ENCODE measurements at places on chromosomes 2 and 18.
A peak's percentile ranks its signal among the peaks of the same experiment; 100 is the strongest.

GRCh38 chr2:19623488-19623887 is 265.1 kb upstream of the OSR1 start:
- DNase-seq: no peak

GRCh38 chr18:59382383-59382782 is 23.3 kb upstream of the LMAN1 start:
- no peak for DNase-seq

DNA sequence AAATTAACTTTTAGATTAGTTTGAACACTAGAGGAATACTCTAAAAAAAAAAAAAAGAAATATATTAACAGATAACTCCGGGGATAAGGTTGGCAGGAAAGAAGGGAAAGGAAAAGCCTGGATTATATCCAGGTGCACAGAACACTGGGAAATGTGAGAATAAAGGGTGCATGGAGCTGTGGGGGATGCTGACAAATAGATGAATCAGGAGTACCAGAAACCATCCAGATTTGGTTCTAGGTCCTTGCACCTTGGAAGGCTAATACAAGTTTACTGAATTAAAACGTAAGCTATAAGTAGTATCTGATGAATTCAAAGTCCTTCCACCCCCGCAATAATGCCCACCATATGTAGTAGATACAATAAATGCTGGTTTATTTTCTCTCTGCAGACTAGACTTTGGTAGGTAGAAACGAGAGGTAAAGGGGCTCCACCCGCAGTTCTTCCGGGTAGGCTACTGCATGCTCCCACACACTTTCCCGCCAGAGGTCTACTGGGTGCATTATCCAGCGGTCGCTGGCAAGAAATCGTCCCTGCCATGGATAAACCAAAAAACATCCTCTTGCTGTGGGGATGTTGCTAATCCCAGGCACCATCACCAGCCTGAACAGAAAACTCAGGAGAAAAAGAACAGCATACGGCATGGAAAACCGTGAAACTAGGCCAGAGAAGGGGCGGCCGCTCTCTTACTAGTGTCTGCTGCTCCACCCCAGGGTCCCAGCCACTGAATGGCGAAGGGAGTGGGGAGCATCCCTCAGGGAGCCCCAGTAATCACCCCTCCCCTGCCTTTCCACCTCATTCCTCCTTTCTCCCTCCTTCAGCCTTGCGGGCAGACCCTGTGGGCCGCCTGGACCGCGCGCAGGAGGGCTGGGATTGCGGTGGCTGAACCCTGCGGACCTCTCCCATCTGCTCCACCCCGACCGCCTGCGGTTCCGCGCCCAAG is 1.5 kb downstream of the CNRIP1 start:
- peak; percentile 45 for DNase-seq

DNA sequence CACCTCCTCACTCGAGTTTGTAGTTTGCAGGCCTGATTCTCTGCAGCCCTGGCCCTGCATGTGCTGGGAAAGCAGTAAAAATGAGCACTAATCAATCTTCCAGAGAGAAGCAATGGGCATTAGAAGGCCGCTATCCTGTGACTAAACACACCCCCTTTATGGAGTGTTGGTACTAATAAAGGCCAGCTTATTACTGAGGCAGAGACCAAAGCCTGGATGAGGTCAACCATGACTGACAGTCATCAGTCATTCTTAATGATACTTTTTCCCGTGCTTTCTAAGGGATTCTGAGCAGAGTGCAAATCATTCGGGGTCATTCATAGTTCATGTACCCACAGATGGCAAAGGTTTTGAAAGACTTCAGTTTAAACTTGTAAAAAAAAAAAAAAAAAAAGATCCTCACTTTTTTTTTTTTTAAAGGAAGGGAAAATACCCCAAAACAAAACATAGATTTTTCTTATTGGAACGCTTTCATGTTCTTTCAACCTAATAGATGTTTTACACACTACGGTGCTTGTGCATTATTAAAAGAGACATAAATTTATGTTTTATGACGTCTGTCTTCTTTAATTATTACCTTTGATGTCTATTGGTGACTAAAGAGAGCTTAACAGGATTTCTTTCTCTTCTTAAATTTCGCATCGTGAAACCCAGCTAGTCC is 13.2 kb downstream of the TSHZ1 start:
- no peak for DNase-seq

DNA sequence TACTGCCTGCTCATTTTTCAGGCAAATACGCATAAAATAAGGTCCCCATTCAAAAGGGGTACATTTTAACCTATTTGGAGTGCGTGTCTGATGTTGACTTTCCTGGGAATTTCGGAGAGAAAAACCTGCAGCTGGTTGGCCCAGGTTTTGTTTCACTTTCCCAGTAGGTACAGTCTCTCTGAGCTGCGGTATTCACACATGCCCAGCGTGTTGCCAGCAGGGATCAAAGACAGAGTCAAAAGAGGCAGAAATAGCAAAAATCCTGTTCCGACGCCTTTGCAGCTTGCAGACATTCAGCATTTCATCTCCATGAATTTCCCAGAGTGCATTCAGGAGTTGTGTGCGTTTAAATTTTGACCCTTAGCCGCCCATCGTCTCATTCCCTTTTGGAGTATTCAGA is 855.4 kb upstream of the CELF4 start:
- DNase-seq: no peak

DNA sequence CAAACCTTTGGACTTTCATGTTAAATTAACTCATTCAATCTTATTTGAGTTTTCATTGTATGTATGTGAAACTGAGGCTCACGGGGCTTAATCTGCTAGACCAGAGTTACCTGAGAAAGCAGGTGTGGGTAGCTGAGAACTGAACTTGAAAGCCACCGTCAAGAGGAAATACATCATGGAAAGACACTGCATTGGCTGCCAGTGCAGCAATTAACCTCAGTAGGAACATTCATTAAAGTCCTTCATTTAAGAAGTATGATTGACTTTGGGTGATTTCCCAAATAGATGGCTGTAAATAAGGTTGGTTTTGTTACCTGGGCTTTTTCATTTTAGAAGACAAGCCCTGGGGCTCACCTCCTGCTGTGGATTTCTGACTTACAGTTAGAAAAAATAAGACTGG is 36.5 kb upstream of the MGAT5 start:
- no peak for DNase-seq

DNA sequence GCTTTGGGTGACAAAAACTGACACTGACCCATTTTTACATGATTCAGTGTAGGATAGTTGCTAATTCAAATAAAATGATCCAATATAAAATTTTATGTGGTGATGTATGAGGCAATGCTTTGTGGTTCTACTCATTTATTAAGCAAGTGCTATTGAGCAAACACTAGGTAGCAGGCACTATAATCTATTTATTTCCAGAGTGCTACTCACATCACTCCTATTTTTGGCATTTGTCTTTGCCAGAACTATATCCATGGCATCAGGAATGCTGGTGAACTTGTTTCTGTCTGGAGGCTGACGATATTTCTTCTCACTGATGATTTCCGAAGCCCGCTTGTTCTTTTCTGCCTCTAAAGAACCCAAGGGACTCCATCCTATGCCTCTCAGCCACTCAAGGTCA is 84.3 kb downstream of the NEB start:
- no peak for DNase-seq

- DNase-seq: no peak
Observed at GRCh38 chr2:214139630-214140284, 271.1 kb upstream of the VWC2L start.

- DNase-seq: no peak
Observed at GRCh38 chr2:150346806-150347205, 140.7 kb downstream of the RND3 start.

GRCh38 chr2:120842456-120843439 is 107.1 kb downstream of the GLI2 start:
- peak; percentile 3 for DNase-seq

DNA sequence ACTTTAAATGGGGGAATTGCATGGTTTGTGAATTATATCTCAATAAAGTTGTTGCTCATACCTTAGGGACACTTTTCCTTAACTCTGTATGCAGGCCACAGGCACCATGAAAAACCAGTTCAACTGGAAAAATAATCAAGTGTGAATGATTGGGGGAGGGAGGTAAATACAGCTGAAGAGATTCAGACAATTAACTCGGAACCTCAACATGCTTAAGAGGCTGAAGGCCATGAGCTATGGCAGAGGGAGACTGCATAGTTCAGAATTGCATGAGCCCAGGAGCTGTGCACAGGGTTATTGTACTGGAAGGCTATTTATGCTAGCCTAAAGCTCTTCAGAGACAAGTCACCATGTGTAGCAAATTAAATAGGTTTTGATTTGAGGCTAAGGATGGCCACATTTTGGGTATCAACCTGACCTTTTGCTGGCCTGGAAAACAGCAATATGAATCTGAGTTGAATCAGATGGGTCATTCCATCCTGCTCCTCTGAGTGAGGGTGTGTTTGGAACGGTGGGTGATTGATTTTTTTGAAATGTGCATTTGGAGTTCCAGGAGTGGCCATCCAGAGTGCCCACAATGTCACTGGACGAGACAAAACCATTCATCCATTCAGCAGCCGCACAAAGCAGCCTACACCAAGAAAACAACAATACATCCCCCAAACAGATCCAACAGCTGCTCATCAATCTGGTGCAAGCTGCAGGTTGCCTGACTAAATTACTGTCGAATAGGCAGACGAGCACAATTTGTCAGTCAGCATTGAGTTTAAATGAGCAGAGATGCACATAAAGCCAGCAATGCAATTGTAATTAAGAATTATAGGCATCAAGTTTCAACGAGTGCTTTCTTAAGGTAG is 42.5 kb downstream of the HRH4 start:
- DNase-seq: no peak

DNA sequence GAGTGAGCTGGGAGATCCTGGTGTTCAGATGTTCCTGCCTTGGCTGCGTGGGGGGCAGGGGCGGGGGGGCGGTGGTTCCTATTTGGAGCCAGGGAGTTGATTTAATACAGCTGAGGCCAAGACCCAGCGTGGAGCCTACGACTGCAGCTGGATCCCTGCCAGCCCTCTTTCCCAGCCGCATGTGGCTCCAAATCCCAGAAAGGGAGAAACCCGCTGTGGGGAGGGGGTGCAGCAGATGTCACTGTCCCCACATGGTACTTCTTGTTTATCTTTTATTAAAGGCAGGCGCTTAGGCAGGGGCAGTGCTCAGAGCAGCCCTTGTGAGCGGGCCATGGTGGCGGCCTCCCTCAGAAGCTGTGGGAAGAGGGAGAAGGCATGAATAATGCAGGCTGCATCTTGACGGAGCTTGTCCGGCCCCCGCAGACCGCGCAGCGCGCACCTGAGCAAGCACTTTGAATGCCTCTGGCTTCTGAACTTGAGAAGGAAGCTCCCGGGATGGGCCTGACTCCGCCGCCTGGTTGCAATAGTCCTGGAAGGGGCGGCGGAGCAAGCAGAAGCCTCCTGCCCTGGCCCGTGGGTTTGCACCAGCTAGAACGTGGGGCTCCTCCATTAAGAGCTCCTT is 112.1 kb downstream of the GLI2 start:
- DNase-seq: peak; percentile 22

GRCh38 chr2:46486436-46486835 is 7.1 kb downstream of the TMEM247 start:
- DNase-seq: no peak

- peak; percentile 30 for DNase-seq
Observed at GRCh38 chr2:209368914-209369313, 54.9 kb upstream of the MAP2 start.

DNA sequence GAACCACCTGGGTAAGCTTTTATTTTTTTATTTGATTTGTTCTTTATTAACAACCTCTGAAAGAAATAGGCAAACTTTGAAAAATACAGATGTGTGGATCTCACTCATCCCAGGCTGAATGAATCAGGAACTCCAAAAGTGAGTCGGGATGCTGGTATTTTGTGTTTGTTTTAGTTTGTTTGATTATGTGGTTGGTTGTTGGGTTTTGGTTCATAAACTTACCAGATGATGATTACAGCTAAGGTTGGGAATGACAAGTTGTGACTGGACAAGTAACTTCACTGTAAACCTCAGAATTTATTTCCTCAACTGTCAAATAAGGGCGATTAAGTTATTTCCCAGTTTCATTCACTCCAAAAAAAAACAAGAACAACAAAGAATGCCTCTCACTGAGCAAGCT is 80.5 kb upstream of the KIF5C start:
- DNase-seq: no peak

DNA sequence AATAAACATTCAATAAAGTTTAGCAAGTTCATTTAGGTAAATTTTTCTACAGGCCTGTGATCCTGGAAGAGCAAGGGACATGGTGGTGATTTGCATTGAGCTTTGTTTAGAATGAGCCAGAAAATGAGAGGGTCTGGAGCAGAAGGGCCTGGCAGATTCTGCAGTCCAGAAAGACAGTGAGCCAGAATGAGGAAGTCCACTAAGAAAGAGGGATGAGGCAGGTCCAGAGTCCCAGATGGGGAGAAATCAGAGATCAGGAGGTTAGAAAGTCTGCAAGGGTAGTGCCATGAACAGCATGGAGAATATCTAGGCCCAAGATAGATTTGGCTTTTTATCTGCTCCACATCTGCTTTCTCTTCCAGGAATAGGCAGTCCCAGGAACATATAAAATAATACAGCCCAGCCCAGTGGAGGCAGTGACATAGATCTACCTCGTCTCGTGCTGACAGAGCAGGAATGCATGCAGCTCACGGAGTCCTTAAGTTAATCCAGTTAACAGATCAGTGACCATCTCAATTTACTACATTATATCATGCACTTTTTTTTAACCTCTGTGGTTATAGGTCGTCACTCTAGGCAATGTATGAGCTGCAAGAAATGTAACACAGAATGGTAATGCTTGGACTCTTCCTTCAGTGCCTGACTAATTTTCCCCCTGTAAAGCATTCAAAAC is 429.0 kb downstream of the SUCLG1 start:
- DNase-seq: no peak

- no peak for DNase-seq
Observed at GRCh38 chr2:58449286-58450010, 208.3 kb upstream of the FANCL start.

- no peak for DNase-seq
Observed at GRCh38 chr2:183172220-183172887, 48.1 kb downstream of the NUP35 start.

- DNase-seq: no peak
Observed at GRCh38 chr18:25662272-25662671, 310.3 kb upstream of the ZNF521 start.

DNA sequence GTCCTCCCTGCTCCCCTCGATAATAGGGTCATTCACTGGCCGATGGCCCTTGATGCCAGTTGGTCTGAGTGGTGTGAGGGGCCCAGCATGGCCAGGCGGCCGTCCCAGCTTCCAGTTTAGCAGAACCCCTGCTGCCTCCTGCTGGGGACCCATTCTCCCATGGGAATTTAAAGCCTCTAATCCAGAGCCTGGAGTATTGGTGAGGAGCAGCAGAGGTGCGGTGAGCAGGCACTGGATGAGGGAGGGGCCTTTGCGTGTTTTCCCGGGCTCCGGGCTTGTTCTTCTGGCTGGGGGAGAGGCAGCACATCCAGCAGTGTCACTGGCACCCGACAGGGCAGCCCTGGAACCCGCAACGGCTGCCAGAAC is 17.4 kb downstream of the KCNIP3 start:
- peak; percentile 11 for DNase-seq

DNA sequence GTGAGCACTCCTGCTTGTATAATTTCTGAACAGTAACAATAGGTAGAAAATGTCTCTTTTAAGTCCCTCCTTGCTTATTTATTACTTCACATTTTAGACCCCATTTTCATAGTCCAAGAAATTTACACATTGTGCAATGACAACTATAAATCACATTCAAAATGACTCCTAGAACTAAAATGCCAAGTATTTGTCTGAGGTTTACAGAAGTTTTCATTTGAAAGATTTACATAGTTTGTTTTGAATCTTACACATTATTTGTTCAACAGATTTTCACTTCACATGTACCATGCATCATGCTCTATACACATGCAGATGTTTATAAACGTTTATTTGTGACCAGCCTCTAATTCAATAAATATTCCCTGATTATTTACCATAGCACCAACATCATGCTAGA is 15.7 kb upstream of the TRIB2 start:
- DNase-seq: no peak

- DNase-seq: no peak
Observed at GRCh38 chr2:150475479-150476250, 11.8 kb downstream of the RND3 start.

Measured in left ventricle myocardium superior (tissue), 1 donor.